H9 (cell line): ENCODE measurements at places on chromosomes 16 and 17.

- DNase-seq = peak; percentile 43
These were observed 763 bp downstream of the ZKSCAN2 start for GRCh38 chr16:25256695-25257469.

DNA sequence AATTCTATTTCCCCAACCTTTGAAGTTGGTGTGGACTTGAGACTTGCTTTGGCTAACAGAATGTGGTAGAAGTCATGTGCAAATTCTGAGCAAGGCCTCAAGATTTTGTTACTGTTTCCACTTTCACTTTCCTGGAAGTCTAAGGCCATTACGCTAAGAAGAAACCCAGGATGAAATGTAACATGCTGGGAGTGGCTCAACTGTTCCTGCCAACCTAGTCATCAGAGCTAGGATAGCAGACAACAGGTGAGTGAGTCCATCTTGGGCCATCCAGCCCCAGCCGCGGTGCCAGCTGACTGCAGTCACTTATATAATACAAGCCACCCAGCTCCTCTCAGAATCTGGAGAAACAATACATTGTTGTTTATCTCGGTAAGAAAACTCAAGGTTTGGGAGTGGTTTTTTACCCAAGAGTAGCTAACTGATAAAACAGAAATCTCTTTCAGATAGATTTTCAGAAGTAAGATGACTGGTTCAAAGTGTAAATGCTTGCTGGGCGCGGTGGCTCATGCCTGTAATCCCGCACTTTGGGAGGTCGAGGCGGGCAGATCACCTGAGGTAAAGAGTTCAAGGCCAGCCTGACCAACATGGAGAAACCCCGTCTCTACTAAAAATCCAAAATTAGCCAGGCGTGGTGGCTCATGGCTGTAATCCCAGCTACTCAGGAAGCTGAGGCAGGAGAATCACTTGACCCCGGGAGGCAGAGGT lies 10.7 kb upstream of the STX4 start:
- DNase-seq = no peak

DNA sequence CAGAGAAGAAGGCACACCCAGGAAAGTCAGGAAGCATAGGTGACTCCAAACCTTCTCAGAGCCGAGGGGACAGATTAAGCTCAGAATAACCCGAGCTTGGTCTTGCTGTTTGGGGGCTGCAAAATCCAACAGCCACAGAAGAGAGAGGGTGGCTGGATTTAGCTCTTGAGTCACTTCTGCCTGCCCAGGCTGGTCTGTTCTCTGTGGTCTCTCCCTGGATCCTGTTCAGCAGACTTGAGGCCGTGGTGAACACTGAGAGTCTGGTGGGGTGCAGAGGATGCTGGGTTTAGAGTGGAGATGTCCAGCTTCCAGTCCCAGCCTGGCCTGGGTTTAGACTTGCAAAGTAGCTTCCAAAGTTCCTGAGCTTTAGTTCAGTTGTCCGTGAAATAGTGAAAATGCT lies 8.8 kb downstream of the SLC26A11 start:
- DNase-seq = no peak

DNA sequence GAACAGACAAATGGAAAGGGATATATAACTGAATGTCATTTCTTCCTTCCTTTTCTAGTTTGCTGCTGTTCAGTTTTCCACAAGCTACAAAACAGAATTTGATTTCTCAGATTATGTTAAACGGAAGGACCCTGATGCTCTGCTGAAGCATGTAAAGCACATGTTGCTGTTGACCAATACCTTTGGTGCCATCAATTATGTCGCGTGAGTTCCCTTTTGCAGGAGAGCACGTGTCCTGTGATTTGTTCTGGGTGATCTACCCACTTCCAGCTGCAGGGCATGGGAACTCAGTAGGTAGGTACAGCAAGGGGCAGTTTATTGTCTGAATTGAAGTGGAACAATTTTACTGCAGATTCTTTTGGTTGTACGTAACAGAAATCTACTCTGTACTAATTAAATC lies 8.8 kb downstream of the ITGAL start:
- no peak for DNase-seq

DNA sequence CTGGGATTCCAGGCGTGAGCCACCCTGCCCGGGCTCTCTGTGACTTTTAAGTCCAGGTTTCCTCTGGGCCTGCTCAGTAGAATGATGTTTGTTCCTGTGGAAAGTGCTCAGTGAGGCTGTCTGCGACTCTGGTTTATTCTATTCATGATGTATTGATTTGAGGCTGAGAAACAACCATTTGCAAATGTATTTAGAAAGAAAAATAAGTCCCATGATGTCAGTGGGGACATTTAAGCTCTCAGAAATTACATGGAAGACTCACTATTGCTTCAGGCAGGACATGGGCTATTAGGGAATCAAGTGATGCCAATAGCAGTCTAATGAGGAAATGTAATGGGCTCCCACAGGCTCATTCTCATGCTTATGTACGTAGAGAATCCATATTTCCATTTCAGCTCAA lies 22.2 kb upstream of the KCNG4 start:
- DNase-seq = no peak
